ENCODE measurements at places on chromosomes 6 and 20. TPM values are rescaled to one million over a fixed set of nuclear protein-coding genes. Genes with fewer than 3 reads are reported as not detected.
A peak's percentile ranks its signal among the peaks of the same experiment; 100 is the strongest.

DNA sequence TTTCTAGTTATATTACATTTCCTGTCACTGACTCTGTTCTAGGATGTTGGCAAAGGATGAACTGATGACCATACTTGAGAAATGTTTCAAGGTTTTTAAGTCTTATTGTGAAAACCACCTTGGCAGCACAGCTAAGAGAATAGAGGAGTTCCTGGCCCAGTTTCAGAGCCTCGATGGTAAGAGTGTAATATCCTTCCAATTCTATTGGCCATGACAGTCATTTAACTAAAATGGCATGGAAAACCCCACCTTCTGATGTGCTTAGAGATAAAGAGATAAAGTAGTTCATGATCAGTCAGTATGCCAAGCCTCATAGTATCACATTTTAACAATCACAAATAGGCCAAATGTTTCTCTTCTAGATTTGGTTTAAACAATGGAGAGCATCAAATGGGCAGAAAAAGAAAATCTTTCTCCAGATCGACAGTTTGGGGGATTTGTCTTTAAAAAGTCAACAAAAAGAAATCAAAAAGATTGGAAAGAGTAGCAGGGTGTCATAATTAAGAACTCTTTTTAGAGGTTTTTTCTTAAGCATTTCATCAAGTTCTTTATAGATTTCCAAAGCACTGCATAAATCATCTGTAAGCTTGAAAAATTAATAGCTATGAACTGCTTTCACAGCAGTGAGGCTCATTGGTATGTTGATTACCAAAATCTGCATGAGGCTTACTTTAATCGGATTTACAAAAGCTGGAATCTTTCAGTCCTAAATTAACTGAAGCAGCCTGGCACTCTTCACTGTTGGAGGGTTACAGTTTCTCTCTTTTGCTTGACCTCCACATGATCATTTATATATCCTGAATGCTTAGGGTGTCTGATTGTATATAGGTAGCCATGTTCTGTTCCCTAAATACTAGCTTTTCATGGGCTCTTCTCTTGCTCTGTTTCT lies 48.7 kb downstream of the AKIRIN2 start:
- 0 out of 2 replicates have a peak, but pooled peaks cover 2% of the 10 kb centered on the region for H3K27me3 ChIP-seq
- H3K4me3 ChIP-seq: no peak overlapping the region
- H3K27ac ChIP-seq: peak overlapping the region; percentile 24

The PBOV1 gene
- total RNA-seq: not detected

DNA sequence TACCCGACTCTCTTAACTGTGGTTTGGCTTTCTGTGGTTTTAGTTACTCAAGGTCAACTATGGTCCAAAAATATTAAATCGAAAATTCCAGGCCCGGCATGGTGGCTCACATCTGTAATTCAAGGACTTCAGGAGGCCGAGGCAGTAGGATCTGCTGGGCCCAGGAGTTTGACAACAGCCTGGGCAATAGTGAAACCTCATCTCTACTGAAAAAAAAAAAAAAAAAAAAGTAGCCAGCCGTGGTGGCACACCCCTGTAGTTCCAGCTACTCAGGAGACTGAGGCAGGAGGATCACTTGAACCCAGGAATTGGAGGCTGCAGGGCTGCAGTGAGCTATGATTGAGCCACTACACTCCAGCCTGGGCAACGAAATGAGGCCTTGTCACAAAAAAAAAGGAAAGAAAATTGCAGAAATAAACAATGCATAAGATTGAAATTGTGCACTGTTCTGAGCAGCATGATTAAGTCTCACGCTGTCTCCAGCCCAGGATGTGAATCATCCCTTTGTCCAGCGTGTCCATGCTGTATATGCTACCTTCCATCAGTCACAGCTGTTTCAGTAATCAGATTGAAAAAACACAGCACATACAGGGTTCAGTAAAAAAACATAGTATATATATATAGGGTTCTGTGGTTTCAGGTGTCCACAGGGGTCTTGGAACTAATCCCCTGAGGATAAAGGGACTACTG lies 40.7 kb downstream of the RGS17 start:
- peak; percentile 66 for DNase-seq
- peaks cover 46% of the 10 kb centered on the region for H3K4me1 ChIP-seq
- peak overlapping the region; percentile 79 for H3K27ac ChIP-seq
- H3K4me3 ChIP-seq: peak overlapping the region; percentile 71
- H3K36me3 ChIP-seq: no peaks in the 10 kb centered on the region
- no peaks in the 10 kb centered on the region for H3K27me3 ChIP-seq

GRCh38 chr6:16041327-16041726 lies 87.6 kb upstream of the MYLIP start:
- no peak overlapping the region for H3K27ac ChIP-seq
- no peaks in the 10 kb centered on the region for H3K36me3 ChIP-seq
- no peak for DNase-seq

The TLDC2 gene
- total RNA-seq: 0.23 TPM

DNA sequence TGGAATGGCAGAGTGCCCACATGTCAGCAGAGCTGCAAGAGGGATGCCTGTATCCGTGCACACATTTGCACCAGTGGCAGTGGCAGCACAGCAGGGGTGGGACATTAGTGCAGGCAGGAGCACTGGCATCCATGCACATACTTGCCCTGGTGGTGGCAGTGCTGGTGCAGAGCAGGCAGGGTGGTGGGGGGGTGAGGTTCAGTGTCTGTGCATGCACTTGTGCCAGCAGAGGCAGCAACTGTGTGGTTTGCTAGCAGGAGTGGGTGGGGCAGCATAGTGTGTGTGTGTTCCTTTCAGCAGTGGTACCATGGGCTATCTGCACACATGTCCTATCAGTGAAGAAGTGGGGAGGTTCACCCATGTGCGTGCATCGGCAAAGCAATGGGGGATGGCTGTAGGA lies 151.6 kb downstream of the EPM2A start:
- no peaks in the 10 kb centered on the region for H3K36me3 ChIP-seq
- DNase-seq: no peak
- H3K4me3 ChIP-seq: no peak overlapping the region

The LGSN gene
- not detected for total RNA-seq

DNA sequence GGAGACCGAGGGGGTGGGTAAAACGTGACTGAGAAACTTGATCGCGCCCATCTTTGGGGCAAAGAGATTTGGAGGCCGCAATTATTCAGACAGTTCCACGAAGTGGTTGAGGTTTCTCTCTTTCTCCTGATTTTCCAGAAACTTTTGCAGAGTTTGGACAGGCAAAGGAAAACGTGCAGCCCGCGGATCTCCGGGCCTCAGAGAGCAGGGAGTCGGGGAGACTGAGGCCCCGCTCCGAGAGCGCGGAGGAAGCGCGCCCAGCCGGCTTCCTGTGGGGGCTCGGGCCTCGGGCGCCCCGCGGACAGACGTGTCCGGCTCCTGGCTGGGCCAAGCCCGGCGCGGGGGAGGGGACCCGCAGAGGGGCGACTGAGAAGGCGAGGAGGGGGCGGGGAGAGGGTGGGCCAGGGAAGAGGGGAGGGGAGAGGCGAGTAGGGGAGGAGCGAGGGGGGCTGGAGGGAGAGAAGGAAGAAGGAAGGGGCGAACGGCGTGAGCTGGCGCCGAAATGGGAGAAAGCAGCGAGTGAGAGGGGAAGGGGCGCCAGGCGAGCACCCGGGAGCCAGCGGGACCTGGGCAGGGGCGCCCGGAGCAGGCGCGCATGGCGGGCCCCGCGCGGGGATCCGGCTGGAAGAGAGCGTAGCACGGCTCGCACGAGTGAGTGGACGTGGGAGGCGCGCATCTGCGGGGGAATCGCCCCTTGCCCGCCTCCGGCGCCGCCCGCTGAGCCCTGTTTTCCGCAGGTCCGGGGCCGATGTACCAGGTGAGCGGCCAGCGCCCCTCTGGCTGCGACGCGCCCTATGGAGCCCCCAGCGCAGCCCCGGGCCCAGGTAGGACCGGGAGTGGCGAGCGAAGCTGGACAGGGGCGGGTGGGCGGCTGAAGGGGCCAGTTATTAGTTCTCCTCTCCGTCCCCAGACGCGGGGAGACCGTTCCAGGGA lies at the start of gene MDFI:
Gene MDFI (plus strand): TSS at position 467 of the 933 bp plus-strand sequence. CDS start 282 bp downstream, at position 749.
- no peak for DNase-seq
- peaks cover 9% of the 10 kb centered on the region for H3K4me1 ChIP-seq
- peak within 1 kb of the TSS; percentile 42 for H3K4me3 ChIP-seq

The CTAGE9 gene
- total RNA-seq: not detected

- H3K4me3 ChIP-seq: no peak overlapping the region
- peaks cover under 1% of the 10 kb centered on the region for H3K4me1 ChIP-seq
- H3K27me3 ChIP-seq: peaks cover 19% of the 10 kb centered on the region
- DNase-seq: no peak
- H3K36me3 ChIP-seq: peaks cover 6% of the 10 kb centered on the region
- H3K27ac ChIP-seq: no peak overlapping the region
These were observed 40.7 kb upstream of the SLC2A12 start for GRCh38 chr6:134093007-134093573.

The FERMT1 gene
- 11.0 TPM for total RNA-seq

DNA sequence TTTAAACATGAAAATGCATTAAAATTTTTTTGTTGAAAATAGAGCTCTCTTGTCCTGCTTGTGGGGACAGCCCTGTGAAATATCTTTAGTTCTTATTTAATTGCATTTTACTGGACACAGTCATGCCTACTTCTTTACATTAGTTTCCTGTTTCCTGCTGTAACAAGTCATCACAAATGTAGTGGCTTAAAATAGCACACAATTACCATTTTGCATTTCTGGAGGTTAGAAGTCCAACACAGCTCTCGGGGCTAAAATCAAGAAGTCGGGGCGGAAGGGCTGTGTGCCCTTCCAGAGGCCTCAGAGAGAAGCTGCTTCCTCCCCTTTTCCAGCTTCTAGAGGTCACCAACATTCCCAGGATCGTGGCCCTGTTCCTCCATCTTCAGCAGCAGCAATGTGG lies 29.4 kb downstream of the PNLDC1 start:
- peaks cover 55% of the 10 kb centered on the region for H3K4me1 ChIP-seq
- peak overlapping the region; percentile 49 for H3K27ac ChIP-seq
- H3K36me3 ChIP-seq: no peaks in the 10 kb centered on the region
- H3K27me3 ChIP-seq: no peaks in the 10 kb centered on the region

GRCh38 chr6:30168741-30169140 lies 5.4 kb downstream of the TRIM15 start:
- no peak for DNase-seq
- H3K27ac ChIP-seq: no peak overlapping the region
- H3K27me3 ChIP-seq: peaks cover 41% of the 10 kb centered on the region
- no peaks in the 10 kb centered on the region for H3K4me1 ChIP-seq

DNA sequence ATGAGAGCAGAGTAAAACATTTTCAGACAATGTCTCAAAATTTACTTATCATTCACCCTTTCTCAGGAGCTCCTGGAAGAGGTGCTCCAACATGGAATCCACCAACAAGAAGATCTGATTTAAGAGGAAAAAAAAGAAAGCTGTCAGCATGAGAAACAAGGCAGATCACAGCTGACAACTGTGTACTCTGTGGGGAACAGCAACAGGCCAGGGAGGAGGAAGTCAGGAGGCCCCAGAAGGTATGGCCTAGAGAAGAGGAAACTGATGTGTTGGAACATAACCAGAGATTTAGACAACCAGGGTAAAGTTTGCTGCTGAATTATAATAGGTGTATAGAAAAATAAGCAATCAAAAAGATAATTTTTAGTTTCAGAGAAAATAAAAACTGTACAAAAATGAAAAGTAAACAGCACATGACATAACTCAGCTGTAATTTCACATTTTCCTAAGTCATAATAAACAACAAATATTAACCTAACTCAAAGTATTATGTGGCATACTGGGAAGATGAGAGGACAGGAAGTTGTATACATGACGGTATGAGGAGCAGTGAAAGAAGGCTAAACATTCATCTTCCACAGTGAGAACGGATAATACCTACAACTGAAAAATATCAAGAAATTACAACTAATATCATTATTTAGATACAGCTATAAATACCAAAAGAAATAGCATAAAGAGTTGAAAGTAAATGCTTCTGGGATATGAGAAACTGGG lies 113.6 kb upstream of the EMILIN3 start:
- peak overlapping the region; percentile 84 for H3K27ac ChIP-seq
- no peak for DNase-seq
- H3K4me3 ChIP-seq: peak overlapping the region; percentile 45
- peaks cover 60% of the 10 kb centered on the region for H3K36me3 ChIP-seq
- H3K27me3 ChIP-seq: peaks cover 2% of the 10 kb centered on the region

The FKBP1A gene
- total RNA-seq: 479 TPM

DNA sequence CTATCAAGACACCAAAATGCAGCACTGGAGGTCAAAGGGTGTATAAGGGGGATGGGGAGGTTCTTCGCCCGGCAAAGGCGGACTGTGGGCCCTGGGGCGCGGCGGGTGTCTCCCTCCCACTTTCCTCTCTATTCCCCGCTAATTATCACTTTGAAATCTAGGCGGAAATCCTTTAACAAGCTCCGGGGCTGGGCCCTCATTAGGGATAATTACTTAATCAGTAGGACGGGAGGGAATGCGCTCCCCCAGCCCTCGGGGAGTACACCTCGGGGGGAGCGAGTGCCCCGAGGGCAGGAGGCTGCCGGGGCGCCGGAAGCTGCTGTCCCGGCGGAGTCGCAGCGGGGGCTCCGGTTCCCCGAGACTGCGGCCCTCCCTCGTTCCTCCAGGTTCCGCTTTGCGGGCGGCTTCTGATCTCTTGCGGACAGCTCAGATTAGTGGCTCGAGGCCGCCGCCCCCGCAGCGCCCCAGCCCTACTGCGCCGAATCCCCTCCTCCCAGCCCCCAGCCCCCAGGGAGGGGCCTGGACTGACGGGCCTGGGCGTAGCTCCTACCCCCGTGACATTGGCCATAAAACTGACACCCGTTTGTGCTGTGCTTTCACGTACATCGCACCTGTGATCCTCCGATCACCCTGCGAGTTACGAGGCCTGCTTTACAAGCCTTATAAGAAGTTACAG lies 14.7 kb downstream of the MUCL3 start:
- no peaks in the 10 kb centered on the region for H3K36me3 ChIP-seq
- no peak for DNase-seq
- peak overlapping the region; percentile 70 for H3K4me3 ChIP-seq
- peaks cover 6% of the 10 kb centered on the region for H3K4me1 ChIP-seq
- peaks cover 61% of the 10 kb centered on the region for H3K27me3 ChIP-seq

DNA sequence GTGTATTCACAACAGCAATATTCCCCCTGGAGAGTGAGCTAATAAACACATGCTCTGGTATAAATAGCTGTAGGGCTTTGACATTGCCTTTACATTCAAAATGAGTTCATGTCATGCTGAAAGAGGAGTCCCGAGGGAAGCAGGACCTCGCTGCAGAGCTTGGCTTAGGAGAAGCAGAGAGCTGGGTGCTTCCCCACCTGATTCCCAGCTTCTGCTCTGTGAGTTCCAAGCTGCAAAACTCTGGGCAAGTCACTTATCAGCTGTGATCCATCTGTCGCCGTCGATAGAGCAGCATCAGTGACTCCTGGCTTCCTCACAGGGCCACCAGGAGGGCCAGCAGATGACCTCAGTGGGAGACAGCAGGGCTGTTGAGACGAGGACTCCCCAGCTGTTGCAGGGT lies 241.8 kb downstream of the ANKRD60 start:
- DNase-seq: no peak
- no peak overlapping the region for H3K4me3 ChIP-seq
- H3K27me3 ChIP-seq: peaks cover 5% of the 10 kb centered on the region
- no peak overlapping the region for H3K27ac ChIP-seq
- H3K36me3 ChIP-seq: no peaks in the 10 kb centered on the region
- H3K4me1 ChIP-seq: peaks cover 23% of the 10 kb centered on the region
